ENCODE measurements at places on chromosomes 7 and 10. TPM values are rescaled to one million over a fixed set of nuclear protein-coding genes. Genes with fewer than 3 reads are reported as not detected.

DNA sequence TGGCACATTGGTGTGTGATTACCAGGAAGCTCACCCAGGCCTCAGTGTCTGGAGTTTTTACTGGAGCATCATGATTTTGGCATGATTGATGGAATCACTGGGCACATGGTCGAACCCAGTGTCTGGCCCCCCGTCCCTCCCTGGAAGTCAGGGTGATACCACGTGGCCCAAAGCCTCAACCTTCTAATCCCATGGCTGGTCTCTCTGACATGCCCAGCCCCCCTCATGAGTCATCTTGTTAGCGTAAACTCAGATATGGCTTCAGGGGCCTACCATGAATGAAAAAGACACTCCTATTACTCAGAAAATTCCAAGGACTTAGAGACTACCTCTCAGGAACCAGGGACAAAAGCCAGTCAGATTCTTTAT, 109.3 kb downstream of the GRK5 start:
- ATAC-seq = no peak

GRCh38 chr10:60155943-60156683, 233.6 kb downstream of the ANK3 start:
- no peak for ATAC-seq

- no peak for ATAC-seq
These were observed 1.7 kb upstream of the HOXA4 start for GRCh38 chr7:27132214-27132613.

GRCh38 chr10:114684822-114685209, 26.7 kb upstream of the ABLIM1 start:
- ATAC-seq = no peak

- ATAC-seq = no peak
These were observed 535.5 kb downstream of the GPAM start for GRCh38 chr10:111648046-111648445.

DNA sequence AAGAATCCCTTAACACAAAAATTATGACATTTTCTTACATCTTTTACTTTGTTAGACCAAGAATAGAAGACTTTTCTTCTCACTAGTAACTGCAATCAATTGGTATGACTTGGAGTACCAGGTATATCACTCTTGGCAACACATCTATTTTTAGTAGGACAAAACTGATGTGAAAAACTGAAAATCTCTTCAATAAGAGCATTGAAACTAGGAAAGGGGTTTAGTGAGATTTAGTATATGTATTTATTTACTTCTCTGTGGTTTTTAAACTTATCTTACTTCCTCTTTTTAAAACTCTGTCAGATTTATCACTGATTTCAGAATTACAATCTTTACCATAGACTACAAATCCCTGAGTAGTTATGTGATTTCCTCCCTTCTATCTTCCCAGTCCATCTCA, 366.2 kb downstream of the PCDH15 start:
- ATAC-seq = no peak

DNA sequence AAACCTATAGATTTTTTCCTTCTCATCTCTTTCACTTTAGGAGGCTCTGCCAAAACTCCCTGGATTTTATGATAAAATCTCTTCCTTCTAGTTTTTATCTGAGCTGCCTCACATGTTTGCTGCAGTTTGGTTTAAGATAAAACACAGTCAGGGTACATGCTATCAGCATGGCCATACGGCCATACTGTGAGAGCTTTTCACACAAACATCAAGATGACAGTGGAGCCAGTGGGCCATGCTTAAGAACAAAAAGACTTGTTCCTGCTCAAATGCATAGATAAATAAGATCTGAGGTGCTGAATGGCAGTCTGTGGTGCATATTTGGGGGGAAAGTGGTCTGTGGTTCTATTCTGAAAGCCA, 91.0 kb downstream of the ELMO1 start:
- no peak for ATAC-seq

- ATAC-seq = no peak
These were observed 496.2 kb upstream of the SEMA3D start for GRCh38 chr7:85682833-85683620.

GRCh38 chr10:34808801-34809745, 6.0 kb downstream of the PARD3 start:
- ATAC-seq = no peak

The CNPY1 gene
- not detected for total RNA-seq

The HDAC9 gene
- total RNA-seq = 4.0 TPM

The SAMD9L gene
- 28.1 TPM for total RNA-seq

Data from activated T-helper 17 cell treated with anti-CD3 and anti-CD28 coated beads, Interleukin-2, amount 50 U/mL, for 72 hours (primary cell).